ENCODE measurements at places on chromosomes 2 and 18. TPM values are rescaled to one million over a fixed set of nuclear protein-coding genes. Genes with fewer than 3 reads are reported as not detected.

GRCh38 chr2:209091056-209091455 is 332.8 kb upstream of the MAP2 start:
- H3K27ac ChIP-seq: no peak overlapping the region
- H3K4me3 ChIP-seq: no peak overlapping the region
- no peaks in the 10 kb centered on the region for H3K27me3 ChIP-seq
- no peaks in the 10 kb centered on the region for H3K36me3 ChIP-seq
- H3K4me1 ChIP-seq: no peaks in the 10 kb centered on the region
- no peak for DNase-seq

DNA sequence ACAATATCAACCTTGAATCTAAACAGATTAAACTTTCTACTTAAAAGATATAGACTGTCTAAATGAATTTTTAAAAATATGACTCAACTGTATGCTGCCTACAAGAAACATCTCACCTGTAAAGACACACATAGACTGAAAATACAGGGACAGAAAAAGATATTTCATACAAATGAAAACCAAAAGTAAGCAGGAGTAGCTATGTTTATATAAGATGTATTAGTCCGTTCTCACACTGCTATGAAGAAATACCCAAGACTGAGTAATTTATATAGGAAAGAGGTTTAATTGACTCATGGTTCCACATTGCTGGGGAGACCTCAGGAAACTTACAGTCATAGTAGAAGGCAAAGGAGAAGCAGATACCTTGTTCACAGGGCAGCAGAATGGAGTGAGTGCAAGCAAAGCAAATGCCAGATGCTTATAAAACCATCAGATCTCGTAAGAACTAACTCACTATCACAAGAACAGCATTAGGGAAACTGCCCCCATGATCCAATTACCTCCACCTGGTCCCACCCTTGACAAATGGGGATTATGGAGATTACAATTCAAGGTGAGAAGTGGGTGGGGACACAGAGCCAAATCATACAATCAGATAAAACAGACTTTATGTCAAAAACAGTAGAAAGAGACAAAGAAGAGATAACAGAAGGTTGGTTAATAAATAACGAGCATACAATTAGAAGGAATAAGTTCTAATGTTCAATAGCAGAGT is 214.4 kb upstream of the SLC39A10 start:
- no peak for DNase-seq
- no peaks in the 10 kb centered on the region for H3K27me3 ChIP-seq

The NHEJ1 gene
- 19.8 TPM for total RNA-seq

The PROKR1 gene
- total RNA-seq: not detected

DNA sequence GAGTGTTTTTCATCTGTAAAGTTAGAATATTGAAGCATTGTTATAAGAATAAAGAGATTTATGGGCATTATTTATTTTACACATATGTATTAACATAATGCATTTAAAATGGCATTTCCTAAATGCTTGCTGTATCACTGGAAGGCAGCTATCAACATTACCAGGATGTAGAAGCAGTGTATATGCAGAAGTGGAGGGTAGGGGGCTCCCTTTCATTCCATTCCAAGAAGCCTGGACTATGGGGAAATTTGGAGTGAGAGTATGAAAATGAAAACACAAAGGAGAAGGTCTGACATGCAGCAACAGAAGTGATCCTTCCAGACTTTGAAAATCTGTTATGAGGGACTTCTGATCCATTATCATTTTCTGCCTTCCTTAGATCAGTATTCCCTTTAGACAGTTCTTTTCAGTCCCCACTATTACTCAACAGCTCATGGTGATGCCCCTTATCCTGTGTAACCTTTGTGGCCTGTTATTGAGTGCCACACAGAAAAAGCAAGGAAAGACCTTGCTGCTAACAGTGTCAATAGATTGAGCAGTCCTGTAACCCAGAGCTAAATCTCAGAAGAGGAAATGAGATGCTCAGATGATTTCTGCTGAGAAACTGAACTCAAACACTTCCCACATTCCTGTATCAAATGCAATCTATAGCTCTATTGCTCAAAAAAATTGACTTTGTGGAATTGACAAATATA is 216.6 kb downstream of the HNMT start:
- DNase-seq: no peak
- H3K27ac ChIP-seq: no peak overlapping the region
- H3K4me1 ChIP-seq: no peaks in the 10 kb centered on the region
- H3K27me3 ChIP-seq: no peaks in the 10 kb centered on the region

The RAX gene
- not detected for total RNA-seq

GRCh38 chr2:139720056-139720455 is 939.9 kb upstream of the NXPH2 start:
- DNase-seq: no peak
- H3K27me3 ChIP-seq: no peaks in the 10 kb centered on the region
- no peaks in the 10 kb centered on the region for H3K36me3 ChIP-seq
- no peaks in the 10 kb centered on the region for H3K4me1 ChIP-seq
- no peak overlapping the region for H3K27ac ChIP-seq

The RAD51AP2 gene
- total RNA-seq: under 0.01 TPM

DNA sequence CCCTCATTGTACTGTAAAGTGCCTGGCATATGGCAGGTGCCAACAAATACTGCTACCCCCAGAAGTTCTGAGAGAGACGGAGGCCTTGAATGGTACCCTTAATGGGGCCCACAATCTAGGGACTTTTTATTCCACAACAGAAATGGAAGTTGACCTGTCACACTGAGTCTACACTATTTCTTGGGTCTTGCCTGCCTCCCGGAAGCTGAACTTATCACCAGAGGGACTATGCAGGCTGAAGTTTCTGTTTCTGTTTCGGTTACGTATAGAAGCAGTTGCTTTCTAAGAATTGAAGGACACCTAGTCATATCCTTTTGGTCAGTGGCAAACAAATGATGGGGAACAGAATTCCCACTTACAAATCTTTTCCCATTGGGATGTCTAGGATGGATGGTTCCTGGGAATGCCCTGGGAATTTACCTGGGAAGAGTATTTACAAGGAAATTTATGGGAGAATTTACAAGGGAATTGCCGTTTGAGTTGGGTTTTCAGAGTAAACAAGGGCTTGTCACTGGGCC is 74.2 kb downstream of the HS1BP3 start:
- DNase-seq: no peak
- H3K4me3 ChIP-seq: no peak overlapping the region
- peak overlapping the region; percentile 93 for H3K27ac ChIP-seq
- no peaks in the 10 kb centered on the region for H3K36me3 ChIP-seq
- no peaks in the 10 kb centered on the region for H3K27me3 ChIP-seq
- peaks cover 21% of the 10 kb centered on the region for H3K4me1 ChIP-seq

DNA sequence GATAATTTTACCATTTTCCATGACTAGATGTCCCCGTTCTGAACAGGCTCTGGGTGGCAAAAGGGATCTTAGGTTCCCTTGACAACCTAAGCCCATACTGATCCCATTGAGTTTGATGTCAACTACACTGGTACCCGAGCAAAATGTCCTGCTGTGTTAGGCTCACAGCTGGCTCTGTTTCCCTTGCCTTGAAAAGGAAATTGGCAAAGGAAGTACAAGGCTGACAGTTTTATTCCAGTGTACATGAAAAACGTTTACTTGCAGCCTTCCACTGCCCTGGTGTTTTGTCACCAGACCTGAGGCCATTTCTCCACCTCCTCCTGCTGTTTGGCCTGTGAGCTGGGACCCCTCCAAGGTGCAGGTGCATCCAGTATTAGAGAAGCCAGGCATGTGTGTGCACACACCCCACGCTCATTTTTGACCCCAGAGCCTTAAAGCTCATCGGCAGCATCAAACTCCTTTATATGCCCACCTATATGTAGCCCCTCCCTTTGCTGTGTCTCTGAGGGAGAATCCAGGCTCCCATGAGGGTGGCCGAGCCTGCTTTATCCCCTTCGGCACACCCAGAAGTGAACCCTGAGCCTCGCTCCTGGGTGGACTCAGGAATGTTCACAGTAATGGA is 171.3 kb downstream of the NDUFA10 start:
- no peak for DNase-seq
- no peak overlapping the region for H3K4me3 ChIP-seq
- no peaks in the 10 kb centered on the region for H3K27me3 ChIP-seq
- H3K27ac ChIP-seq: no peak overlapping the region

DNA sequence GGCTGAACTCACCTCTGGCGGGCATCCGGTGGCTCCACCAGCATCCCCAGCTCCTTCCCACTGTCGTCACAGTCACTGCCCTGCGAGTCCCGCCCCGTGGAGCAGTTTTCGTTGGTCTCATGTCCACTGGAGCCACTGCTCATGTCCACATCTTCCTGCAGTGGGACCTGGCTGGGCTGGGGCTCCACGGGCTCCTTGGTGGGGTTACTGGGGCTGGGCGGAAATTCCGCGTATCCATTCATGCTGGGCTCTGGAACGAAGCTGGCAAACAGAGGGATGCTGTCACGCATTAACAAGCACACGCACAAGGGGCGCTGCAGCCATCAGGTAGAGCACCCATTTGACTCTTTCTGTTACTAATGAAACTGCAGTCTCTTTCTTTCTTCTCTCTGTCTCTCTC is 10.7 kb downstream of the PER2 start:
- no peak overlapping the region for H3K27ac ChIP-seq
- no peaks in the 10 kb centered on the region for H3K27me3 ChIP-seq
- peaks cover 5% of the 10 kb centered on the region for H3K4me1 ChIP-seq

The COL4A3 gene
- 3.7 TPM for total RNA-seq

GRCh38 chr2:222878301-222878876 is 17.6 kb downstream of the ACSL3 start:
- H3K27me3 ChIP-seq: no peaks in the 10 kb centered on the region
- H3K36me3 ChIP-seq: no peaks in the 10 kb centered on the region
- H3K4me1 ChIP-seq: peaks cover 3% of the 10 kb centered on the region
- H3K4me3 ChIP-seq: no peak overlapping the region

DNA sequence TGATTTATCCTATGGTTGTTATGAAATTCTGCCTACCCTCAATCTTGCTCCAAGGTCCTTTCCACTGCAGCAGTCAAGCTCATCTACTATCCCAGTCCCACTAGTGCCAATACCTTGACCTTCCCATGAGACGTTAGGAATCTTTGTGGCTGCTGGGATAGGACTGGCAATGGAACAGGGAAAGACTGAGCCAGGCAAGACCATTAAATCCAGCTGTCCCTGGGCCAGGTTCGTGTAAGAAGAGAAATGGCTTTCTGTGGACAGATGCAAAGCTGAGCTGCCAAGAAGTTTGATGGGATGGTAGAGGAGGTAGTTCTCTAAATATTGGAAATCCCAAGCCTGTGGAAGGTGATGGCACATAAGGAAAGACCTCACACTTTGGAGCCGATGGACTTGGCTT is 50.1 kb upstream of the TMEM17 start:
- H3K27ac ChIP-seq: no peak overlapping the region
- no peaks in the 10 kb centered on the region for H3K36me3 ChIP-seq
- no peak overlapping the region for H3K4me3 ChIP-seq
- no peaks in the 10 kb centered on the region for H3K27me3 ChIP-seq

DNA sequence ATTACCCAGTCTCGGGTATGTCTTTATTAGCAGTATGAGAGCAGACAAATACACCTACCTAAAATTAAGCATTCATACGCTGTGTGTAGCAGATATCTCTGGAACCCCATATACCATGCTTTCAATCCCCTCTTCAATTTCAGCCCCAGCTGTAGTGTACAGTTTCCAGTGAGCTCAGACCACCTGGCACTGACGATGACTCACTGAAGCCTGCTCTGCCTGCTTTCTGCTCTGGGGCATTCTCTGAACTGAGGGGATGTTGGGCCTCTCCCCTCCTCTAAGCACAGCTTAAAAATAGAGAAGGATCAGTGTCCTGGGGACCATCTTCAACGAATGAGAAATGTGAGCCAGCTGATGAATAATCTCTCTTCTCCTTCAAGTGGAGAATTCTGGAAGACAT is 8.7 kb upstream of the CCL20 start:
- DNase-seq: no peak
- H3K36me3 ChIP-seq: no peaks in the 10 kb centered on the region
- H3K27me3 ChIP-seq: no peaks in the 10 kb centered on the region
- no peak overlapping the region for H3K27ac ChIP-seq
- H3K4me1 ChIP-seq: no peaks in the 10 kb centered on the region
- H3K4me3 ChIP-seq: no peak overlapping the region

DNA sequence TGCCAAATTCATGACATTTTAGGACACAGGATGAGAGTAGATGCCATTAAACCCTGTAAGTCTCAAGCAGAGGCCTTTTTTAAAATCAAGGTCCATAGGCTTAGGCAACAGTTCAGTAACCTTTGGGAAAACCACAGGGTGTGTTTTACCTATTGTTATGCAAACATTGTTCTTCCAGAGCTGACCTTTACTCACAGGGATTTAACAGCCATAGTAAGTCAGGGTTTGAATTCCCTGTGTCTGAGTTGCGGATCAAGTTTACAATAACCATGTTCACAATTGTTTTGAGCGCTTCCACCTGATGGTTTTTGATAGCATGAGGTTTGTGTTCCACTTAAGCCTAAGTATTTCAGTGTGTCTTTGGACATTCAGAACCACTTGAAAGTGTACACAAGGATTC is 160.1 kb upstream of the BOD1L2 start:
- H3K27ac ChIP-seq: no peak overlapping the region
- no peaks in the 10 kb centered on the region for H3K36me3 ChIP-seq
- no peak overlapping the region for H3K4me3 ChIP-seq
- no peak for DNase-seq

DNA sequence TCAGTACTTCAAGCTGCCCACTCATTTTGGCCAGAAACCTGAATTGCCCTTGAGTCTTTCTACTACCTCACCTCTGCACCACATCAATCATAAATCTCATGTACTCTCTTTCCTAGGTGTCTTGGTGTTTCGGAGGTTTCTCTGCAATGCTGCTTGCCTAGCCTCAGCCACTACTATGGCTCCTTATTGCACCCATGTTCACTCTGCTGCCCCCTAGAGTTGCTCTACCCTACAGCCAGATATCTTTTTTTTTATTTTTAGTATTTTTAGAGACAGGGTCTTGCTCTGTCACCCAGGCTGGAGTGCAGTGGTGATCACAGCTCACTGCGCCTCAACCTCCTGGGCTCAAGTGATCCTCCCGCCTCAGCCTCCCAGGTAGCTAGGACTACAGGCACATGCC is 413.0 kb downstream of the PTPRM start:
- no peaks in the 10 kb centered on the region for H3K36me3 ChIP-seq
- no peaks in the 10 kb centered on the region for H3K4me1 ChIP-seq
- no peak for DNase-seq
- H3K4me3 ChIP-seq: no peak overlapping the region

DNA sequence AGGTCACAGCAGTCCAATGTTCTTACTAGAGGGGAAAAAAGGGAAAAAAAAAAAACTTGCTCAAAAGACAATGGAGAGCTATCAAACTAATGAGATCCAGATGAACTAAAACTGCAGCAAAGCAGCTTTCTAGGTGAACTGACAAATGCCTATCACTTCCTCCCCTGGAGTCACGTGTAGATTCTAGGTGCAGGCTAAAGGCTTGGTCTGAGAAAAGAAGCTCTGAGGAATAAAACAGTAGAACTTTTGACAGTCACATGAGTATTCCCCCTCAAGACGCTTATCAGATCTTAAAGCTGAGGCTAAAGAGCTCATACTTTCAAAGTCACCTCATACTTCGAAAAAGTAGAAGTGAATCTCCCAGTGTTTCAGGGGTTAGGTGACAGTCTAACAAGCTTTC is 42.3 kb downstream of the SMAD2 start:
- H3K4me3 ChIP-seq: no peak overlapping the region
- H3K27ac ChIP-seq: no peak overlapping the region
- H3K36me3 ChIP-seq: no peaks in the 10 kb centered on the region
- DNase-seq: no peak
- no peaks in the 10 kb centered on the region for H3K27me3 ChIP-seq

The ARHGEF33 gene
- total RNA-seq: 2.2 TPM

The NT5C1B gene
- not detected for total RNA-seq

- no peaks in the 10 kb centered on the region for H3K4me1 ChIP-seq
- H3K36me3 ChIP-seq: no peaks in the 10 kb centered on the region
- peaks cover 9% of the 10 kb centered on the region for H3K27me3 ChIP-seq
- H3K4me3 ChIP-seq: no peak overlapping the region
- H3K27ac ChIP-seq: no peak overlapping the region
These were observed 77.4 kb downstream of the DYSF start for GRCh38 chr2:71530641-71531332.

The OXER1 gene
- total RNA-seq: 0.98 TPM
